ENCODE measurements at places on chromosomes 16 and 17.

- DNase-seq = peak; percentile 67
These were observed 8.0 kb upstream of the TSPOAP1 start for GRCh38 chr17:58336456-58337209.

GRCh38 chr16:11354407-11354732 lies 9.1 kb downstream of the RMI2 start:
- DNase-seq = no peak

GRCh38 chr17:48505788-48506187 lies 25.0 kb downstream of the HOXB1 start:
- peak; percentile 74 for DNase-seq

DNA sequence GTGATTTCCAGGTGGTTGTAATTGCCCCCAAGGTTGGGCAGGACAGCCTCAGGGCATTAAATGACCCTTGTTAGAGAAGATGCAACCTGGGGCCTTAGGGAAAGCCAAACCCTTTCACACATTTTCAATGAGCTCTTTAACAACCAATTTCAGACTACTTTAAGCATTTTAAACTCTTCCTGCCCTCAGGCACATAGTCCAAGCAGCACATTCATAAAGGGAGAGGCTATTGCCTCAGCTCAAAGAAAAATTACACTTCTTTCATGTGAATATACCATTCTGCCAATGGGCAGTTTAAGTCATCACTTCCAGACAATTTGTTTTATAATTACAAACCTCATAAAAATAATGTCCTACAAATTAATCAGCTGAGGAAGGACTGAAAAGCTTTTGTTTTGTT lies 544.5 kb downstream of the NPIPA7 start:
- no peak for DNase-seq
